ENCODE measurements at places on chromosomes 13 and 19. TPM values are rescaled to one million over a fixed set of nuclear protein-coding genes. Genes with fewer than 3 reads are reported as not detected.

GRCh38 chr13:32804673-32805230 is 211.5 kb upstream of the KL start:
- no peak for DNase-seq

DNA sequence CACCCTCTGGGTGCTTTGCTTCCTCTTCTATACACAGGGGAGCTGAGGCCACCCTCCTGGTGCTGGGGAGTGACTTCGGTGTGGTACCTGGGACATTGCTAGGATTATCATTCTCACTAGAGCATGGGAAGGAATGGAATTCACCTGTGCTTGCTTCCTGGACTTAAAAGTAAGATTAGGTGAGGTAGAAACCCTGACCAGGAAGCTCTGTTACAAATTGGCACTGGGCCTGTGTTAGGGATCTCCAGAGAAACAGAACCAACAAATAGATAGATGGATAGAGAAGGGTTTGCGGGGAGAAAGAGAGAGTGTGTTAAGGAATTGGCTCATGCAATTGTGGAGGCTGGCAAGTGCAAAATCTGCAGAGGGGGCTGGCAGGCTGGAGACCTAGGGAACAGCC is 13.9 kb upstream of the SIAH3 start:
- no peak for DNase-seq

DNA sequence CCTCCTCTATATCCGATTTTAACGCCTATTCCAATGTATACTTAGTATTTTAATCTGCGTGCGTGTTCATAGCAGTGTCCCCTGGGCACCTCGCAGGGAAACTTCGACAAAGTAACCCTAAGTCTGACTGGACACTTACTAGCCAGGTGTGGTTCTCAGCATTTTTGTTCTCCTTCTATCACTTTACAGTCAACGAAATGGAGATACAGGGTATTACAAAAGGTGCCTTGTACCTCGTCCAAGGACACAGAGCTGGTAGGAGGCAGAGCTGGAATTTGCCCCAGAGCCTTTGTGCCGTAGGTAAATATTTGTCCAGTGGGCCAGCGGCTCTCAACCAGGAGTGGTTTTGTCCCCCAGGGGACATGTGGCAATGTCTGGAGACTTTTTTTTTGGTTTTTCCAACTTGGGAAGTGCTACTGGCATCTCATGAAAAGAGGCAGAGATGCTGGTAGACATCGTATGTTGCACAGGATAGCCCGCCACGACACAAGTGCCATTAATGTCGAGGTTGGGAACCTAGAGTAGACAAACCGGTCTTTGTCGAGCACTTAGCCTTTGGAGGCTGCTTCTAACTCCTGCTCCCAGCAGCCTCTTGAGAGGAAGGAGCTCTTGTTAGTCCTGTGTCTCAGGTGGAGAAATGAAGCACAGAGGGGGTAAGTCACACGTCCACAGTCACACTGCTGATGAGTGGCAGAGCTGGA is 1.1 kb downstream of the ZNF444 start:
- DNase-seq, result no peak

The RGCC gene
- total RNA-seq, result 69.3 TPM

Measured in Karpas-422 (cell line).